ENCODE measurements at places on chromosomes 16 and 17.

- peak; percentile 13 for DNase-seq
Measured at GRCh38 chr17:5237541-5238016, 2.9 kb upstream of the SCIMP start.

GRCh38 chr16:89146211-89147005, 25.1 kb upstream of the CDH15 start:
- DNase-seq, result no peak

- no peak for DNase-seq
Measured at GRCh38 chr16:79393127-79393526, 207.4 kb downstream of the MAF start.

DNA sequence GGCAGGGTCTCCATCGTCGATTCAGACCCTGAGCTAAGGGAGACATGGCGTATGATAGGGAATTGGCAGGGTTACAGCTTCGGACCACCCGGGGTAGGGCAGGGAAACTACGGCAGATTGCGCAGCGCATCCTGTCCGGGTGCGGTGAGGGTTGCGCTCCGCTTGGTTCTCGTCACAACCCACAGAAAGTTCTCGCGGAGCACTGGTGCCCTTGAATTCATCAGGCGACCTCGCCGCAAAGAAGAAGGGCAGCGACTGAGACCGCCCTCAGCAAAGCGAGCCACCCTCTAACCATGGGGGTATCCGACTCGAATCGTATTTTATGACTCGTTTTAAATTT, 1.2 kb downstream of the HS3ST3B1 start:
- no peak for DNase-seq

DNA sequence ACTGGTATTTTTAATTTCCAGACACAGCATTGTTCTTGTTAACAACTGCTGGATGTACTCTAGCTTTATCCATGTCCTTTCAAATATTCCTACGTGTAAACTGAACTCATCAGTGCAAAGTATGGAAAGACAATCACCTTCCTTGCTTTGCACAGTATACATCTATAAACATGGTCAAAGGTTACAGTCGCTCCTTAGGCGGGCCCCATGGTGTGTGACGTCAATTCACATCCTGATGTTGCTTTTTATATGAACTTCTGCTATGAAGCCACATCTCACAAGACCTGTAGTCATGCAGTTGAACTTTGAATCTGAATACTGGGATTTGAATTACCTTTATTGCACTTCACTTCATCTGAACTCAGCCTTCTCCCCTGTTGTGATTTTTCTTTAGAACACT, 447.6 kb upstream of the PSMD7 start:
- DNase-seq, result no peak

- no peak for DNase-seq
Measured at GRCh38 chr16:29996766-29997250, 767 bp downstream of the INO80E start.

- DNase-seq, result no peak
Measured at GRCh38 chr16:85759631-85760419, 8.9 kb upstream of the C16orf74 start.

DNA sequence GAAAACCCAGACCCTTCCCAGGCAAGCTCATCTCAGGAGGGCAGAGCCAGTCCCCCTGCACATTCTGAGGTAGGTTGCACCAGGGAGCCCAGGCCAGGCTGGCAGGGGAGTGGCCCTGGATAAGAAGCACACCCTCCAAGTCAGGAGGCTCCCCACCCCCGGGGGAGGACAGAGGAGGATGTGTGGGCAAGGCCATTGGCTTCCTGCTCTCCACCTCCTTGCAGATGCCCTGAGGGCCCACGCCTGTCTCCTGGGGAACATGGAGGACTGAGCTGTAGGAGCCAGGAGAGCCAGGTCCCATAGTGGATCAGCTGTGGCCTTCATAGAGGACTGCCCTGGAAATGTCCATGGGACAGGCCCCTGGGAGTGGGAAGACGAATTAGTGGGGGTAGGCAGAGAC, 126.7 kb downstream of the IRF8 start:
- no peak for DNase-seq

DNA sequence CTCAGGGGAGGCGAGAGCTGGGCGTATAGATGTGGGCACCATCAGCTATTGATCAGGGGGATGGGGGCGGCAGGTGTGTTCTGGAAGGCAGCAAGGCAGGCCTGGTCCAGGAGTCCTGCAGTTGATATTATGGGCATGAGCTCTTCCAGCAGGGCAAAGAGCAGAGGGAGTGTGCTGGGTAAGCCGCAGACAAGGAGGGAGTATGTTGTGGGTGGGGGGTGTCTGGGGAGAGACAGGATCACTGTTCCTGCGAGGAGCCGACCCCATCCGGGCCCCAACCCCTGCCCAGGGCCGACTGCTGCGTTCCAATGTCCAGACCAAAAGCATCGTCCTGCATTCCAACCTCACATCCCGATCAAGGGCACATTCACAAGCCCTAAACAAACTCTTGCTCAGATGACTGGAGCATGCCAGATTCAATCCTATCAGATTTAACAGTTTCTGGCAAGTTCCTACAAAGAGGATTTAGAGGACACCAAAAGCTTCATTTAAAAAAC, 9.2 kb downstream of the MXRA7 start:
- DNase-seq, result no peak

DNA sequence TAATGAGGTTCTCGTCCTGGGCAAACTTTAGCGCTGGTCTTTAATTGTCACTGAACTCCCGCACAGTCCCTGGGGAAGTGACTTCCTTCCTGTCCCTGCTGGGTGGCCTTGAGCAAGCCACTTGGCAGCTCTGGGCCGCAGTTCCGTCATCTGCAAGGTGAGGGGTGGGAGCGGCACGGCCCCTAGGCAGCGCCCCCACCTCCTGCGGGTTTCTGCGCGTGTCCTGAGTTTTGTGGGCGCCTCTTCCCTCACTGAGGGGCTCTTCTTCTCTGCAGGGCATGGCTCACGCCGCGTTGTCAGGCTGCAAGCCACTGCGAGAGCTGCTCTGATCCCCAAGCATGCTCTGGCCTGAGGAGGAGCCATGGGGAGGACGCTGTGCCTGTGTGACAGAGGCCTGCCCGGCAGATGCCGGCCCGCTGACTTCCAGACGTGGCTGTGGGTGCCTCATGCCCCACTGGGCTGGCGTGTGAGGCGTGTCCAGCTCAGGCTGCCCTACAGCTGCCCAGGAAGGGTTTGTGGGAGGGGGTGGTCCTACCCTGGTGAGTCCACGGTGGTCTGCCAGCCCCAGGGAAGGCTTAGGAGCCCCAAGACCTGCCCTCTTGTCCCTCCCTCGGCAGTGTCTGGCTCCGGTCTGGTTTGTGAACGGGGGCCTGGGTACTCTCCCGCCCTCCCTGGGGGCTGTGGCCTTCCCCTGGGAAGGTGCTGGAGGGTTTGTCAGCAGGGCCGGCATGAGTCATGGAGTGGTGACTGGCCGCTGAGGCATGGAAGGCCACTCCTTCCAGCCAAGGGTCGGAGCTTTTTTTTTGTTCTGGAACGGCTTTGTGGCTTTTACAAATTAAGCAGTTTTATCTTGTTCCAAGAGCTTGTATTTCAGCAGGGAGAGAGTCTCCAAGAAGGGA, 182.0 kb downstream of the SEC14L1 start:
- peak; percentile 99 for DNase-seq

- no peak for DNase-seq
Measured at GRCh38 chr16:2512735-2513404, 882 bp upstream of the ATP6V0C start.

GRCh38 chr17:64687961-64688360, 25.9 kb upstream of the SMURF2 start:
- peak; percentile 85 for DNase-seq

GRCh38 chr17:58387834-58388233, 29.5 kb downstream of the RNF43 start:
- DNase-seq, result no peak

GRCh38 chr17:72514891-72515290, 394.1 kb downstream of the SOX9 start:
- peak; percentile 77 for DNase-seq

DNA sequence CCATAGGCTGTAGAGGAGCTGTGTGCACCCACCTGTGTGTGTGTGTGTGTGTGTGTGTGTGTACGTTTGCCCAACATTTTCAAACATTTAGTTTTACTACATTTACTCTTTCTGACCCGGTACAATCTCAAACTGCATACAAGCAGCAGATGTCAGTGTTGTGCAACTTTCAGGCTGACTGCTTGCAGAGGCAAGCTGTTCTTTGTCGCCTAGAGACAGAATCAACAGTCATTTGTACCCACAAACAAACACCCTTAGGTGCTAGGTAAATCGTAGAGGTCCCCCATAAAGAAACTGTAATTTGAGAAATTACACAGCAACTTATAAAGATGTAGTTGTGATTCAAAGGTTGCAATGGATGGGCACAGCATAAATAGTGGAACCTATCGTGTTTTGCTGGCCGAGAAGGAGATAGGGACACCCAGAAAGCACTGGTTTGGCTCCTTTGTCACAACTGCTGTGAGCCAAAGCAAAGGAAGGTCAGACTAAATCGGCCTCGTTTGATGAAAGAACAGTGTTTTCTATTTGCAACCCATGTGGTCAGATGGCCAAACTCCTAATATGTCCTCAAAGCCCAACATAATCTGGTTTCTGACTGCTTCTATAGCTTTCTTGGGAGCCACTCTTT, 478.4 kb downstream of the TOX3 start:
- no peak for DNase-seq

DNA sequence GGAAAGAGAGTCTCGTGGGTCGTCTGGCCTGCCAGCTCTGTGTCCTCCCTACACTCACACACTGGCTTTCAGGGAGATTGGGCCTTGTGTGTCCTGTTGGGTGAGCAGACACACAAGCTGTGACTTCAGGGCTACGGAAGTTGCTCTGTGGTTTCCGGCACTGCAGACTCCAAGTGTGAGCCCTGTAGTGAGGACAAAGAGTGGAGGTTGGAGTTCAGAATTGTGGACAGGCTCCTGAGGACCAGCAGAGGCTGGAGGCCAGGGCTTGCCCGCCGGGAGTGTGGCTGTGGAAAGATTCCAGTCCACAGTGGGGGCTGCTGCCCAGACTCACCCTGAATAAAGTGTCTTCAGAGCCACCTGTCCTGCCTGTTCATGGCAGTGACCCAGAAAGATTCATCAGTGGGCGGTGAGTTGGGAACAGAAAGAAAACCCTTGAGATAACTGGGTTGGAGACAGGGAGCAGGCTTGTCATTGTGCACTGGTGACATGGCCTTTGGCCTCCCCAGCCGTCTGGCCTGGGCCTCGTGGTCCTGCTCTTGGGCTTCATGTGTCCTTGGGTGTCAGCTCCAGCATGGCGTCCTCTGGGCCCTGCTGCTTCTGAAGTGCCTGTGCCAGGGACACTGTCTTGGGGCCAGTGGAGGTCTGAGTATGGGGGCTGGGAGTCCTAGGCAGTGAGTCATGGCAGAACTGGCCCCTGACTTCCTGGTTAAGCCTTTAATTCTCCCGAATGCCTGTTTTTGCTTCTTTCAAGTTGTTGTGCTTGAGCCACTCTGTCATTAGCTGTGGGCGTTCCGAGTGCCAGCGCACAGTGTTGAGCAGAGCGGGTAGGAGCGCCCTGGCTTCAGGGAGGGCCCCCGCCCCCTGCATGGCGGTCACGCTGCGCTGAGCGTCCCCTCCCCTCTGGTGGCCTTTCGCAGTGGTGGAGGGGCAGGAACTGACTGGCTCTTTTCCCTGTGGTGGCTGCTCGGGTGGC, 19.9 kb upstream of the ZNF750 start:
- DNase-seq, result peak; percentile 62

DNA sequence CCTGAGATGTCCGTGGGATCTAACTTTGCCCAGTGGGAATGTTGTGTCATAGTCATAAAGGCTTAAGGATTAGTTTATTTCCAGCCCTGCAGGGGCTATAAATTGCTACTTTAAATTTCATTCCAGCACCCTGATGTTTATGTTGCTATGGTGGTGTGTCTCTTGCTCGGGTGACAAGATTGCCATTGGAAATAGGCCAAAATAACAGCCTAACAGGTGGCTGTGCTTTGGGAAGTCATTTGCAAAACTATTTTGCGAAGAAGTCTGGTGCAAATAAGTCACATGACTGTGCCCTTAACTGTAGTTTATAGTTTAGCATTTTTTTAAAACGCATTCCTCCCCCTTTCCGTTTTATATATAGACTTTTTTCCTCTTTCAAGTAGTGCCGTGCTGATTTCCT, 23.1 kb downstream of the PITPNC1 start:
- DNase-seq, result no peak

- DNase-seq, result no peak
Measured at GRCh38 chr16:89023151-89023551, 46.1 kb upstream of the CBFA2T3 start.

DNA sequence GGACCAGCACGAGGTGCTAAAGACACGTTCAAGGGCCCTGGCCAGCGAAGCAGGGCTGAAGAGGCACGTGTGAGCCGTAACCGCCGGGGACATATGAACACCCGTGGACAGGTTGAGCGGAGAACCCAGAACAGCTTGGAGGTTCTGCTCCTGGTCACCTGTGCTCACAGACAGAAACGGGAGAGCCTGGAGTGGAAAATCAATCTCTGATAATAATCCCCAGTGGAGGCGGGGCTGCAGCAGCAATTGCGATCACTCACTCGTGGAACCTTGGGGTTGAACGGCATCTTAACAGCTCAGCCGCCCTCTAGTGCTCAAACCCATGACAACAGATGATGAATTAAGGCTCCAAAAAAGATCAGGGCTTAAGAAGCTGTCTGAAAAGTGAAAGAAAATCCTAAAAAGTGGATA, 25.6 kb downstream of the WIPI1 start:
- peak; percentile 24 for DNase-seq

GRCh38 chr17:73022694-73023093, 69.8 kb downstream of the SLC39A11 start:
- no peak for DNase-seq

DNA sequence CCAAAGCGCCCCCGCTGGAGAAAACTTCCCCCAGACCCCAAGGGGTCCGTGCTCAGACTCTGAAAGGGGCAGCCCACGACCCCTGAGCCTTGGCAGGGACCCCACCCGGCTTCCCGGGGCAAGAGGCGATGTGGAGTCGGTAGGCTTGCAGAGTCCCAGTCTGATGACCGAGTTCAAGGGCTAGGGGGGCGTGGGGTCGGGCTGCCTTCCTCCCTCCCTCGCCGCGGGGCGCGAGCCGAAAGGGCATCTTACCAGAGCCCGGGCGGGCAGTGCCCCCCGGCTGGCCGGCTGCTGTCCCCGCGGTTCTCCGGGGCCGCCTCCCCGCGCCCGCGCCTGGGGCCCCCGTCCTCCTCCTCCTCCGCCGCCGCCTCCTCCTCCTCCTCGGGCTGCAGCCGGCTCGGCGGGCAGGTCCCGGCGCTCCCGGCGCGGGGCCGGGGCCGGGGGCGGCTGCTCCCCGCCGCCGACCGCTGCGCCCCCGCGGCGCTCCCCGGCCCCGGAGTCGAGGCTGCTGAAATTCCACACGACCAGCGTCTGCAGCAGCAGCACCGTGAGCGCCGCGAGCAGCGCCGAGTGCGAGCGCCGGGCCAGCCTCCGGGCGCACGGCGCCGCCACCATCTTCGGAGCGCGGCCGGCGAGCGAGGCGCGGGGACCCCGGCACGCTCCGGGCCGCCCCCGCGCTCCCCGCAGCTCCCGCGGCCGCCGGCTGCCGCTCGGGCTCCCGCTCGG, 415 bp downstream of the XYLT1 start:
- DNase-seq, result no peak

- DNase-seq, result peak; percentile 84
Measured at GRCh38 chr17:9401434-9401833, 174.2 kb downstream of the STX8 start.

GRCh38 chr17:41531993-41532392, 3.9 kb upstream of the KRT19 start:
- DNase-seq, result no peak

Data from fibroblast of skin of abdomen (primary cell).